Right forelimb (tissue), 1 donor: ENCODE measurements at places on chromosomes 11 and 22.

DNA sequence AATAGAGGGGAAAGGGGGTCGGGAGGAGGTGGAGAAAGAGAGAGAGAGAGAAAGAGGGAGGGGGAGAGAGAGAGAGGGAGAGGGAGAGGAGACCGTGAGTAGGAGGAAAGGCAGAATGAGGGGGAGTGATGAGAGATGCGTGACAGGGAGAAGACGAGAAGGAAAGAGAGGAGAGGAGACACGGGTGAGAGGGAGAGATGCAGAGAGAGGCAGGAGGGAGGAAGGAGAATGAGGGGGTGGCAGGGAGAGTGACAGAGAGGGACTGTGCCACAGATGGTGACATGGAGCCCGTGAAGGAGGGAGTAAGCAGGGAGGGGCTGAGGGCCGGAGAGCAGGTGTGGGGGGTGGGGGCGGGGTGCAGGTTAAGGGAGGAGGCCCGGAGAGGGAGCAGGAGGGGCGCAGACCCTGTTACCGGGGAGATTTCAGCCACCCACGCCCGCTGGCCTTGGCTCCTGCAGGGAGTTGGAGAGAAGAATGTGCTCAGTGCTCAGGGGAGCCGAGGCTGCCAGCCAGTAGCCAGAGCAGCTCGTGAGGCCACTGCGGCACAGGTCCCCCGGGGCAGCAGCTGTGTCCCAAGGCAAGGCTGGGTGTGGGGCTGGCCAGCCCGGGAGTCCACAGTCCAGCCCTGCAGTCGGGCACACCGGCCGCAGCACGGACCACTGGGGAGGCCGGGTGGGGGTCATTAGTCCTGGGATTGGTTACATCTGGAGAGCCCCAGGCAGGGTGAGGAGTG lies at the start of gene SSTR3:
Gene SSTR3, minus strand, starts transcription at position 304 of the 733 bp plus-strand sequence. CDS start 4,674 bp downstream, outside the sequence.
- DNase-seq = no peak

- peak; percentile 50 for DNase-seq
Measured at GRCh38 chr11:67119585-67120391, 725 bp downstream of the KDM2A start.

DNA sequence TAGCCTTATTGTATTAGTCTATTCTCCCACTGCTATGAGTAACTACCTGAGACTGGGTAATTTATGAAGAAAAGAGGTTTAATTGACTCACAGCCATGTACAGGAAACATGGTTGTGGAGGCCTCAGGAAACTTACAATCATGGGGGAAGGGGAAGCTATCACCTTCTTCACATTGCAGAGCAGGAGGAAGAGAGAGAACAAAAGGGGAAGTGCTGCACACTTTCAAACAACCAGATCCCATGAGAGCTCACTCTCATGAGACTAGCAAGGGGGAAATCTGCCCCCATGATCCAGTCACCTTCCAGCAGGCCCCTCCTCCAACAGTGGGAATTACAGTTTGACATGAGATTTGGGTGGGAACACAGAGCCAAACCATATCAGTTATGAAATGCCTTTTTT lies 179.4 kb downstream of the ARHGAP42 start:
- no peak for DNase-seq

GRCh38 chr22:31945443-31945855 lies 1.1 kb downstream of the YWHAH start:
- no peak for DNase-seq

- DNase-seq = no peak
Measured at GRCh38 chr11:121113611-121114010, 12.6 kb downstream of the TECTA start.

DNA sequence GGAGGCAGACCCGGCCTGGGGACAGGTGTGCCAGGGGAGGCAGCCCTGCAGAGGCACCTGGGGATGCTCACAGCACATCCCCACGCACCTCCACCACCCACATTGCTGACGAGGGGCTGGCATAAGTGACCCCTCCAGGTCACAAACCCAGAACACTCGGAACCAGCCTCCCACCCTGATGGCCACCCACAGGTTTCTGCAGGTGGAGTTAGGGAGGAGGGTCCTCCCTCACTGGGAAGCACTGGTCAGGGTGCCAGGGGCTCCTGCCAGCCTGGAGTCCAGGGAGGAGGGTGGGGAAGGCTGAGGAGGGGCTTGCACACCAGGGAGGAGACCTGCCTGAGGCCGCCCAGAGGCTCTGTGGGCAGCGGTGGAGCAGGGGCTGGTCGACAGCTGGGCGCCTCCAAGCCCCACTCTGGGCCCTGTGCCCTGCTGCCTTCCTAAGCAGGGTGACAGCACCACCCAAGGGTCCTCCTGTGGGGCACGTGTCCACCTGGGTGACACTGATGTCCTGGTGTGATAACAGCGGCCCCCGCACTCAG lies 51.0 kb upstream of the CARS1 start:
- peak; percentile 32 for DNase-seq

DNA sequence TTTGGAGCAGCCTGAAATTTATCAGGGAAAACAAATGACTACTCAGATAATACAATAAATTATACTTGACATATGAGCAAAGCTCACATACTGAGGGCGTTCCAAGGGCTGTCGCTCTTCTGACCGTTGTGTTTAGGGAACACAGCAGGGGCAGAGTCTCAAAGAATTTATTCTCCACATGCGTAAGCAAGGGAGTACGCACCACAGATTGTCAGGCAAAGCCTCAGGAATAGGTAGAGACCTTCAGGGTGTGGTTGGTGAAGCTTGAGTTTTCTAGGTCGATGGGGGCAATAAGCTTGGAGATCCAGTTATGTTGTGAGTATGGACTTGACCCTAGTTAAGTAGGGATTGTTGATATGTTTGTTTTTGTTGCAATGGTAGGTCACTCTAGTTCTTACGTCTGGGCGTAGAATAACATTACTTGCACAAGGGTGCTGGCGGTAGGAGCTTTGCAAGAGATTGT lies 830 bp downstream of the ACAT1 start:
- no peak for DNase-seq

- DNase-seq = peak; percentile 32
Measured at GRCh38 chr11:474914-475506, 24.9 kb downstream of the PTDSS2 start.

GRCh38 chr11:58060939-58061672 lies 30.4 kb downstream of the OR6Q1 start:
- no peak for DNase-seq

- no peak for DNase-seq
Measured at GRCh38 chr22:35686298-35686697, 31.4 kb upstream of the APOL5 start.

DNA sequence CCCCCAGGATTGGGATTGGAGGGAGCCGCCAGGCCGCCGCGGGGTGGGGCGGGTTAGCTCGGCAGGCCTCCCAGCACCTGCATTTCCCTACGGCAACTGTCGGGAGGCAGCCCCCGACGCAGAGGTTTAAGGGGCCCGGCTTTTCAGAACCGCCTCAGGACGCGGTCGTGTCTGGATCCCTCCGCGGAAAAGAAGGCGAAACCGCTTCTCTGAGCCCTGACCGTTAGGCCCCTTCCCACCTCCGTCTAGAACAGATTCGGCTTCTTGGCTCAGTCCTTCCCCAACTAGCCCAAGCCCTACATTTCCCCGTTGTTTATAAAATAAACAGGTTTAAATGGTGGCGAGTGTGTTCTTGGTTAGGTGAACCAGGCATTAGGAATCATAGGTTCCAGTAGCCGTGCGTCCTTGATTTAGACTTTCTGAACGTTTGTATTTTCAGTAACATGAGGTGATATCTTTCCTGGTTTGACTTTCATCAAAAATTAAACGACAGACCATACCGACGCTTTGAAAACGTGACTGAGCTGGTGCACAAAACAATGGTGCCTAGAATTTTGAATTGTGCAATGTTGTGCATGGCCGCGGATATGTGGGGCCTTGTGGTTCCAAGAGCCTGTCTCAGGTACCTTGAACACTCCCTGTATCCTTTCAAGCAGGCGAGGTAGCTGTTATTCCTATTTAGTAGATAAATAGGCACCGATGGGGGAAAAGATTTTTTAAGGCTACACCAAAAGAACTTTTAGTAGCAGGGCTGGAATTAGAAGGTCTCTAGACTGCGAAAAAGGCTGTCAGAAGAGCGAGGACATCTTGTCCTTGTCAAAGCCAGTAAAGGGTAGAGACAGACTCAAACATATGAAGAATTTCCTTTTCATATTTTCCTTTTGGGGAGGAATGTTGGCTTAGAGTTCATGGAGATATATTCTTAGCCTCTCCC lies 1.2 kb upstream of the HSPA8 start:
- peak; percentile 65 for DNase-seq

GRCh38 chr22:37267661-37268413 lies 14.5 kb upstream of the CYTH4 start:
- DNase-seq = peak; percentile 22

DNA sequence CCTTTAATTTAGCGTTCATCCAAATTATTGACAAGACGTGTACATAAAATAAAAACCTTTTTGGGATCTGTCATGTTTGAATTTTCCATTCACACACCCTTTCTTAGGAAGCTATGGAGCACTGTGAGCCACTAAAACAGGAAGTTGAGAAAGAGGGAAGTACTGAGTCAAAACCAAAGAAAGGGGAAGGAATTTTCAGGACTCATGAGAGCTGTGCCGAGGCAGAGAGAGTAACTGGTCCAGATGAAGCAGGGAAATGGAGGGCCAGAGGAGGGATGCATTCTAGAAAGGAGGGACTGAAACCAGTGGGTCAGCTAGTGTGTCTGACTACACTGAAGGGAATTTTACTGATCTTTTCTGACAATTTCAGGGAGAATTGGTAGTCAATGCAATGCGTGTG lies 24.9 kb downstream of the APLP2 start:
- no peak for DNase-seq

GRCh38 chr11:78615724-78616123 lies 41.1 kb upstream of the NARS2 start:
- DNase-seq = no peak
